ENCODE measurements at places on chromosomes 1 and 21.

- no peak for DNase-seq
Measured at GRCh38 chr1:202117898-202118371, 4.8 kb upstream of the GPR37L1 start.

DNA sequence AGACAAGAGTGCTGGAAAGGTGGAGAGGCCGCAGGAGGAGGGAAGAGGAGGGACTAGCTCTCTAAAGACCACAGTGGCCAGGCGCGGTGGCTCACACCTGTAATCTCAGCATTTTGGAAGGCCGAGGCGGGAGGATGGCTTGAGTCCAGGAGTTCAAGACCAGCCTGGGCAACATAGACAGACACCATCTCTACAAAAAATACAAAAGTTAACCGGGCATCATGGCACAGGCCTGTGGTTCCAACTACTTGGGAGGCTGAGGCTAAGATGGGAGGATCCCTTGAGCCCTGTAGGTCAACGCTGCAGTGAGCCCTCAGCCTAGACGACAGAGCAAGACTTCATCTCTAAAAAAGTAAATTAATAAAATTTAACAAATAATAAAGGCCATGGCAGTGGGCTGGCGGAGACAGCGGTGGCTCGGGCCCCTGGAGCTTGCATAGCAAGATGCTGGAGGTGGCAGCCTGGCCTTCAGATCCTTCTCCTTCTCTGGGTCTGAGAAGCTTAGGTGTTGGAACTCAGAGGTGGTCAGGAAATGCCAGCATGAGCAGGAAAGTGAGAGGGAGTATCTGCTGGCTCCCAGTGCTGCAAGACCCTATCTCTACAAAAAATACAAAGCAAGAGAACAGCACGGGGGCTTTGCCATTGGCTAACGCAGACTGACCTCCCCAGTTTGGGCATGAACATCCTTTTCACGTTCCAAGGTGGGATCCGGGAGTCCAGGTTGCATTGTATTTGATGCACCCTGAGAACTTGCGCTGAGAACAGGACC, 10.7 kb downstream of the WNT3A start:
- DNase-seq, result no peak

- no peak for DNase-seq
Measured at GRCh38 chr1:190619724-190620123, 142.1 kb upstream of the BRINP3 start.

DNA sequence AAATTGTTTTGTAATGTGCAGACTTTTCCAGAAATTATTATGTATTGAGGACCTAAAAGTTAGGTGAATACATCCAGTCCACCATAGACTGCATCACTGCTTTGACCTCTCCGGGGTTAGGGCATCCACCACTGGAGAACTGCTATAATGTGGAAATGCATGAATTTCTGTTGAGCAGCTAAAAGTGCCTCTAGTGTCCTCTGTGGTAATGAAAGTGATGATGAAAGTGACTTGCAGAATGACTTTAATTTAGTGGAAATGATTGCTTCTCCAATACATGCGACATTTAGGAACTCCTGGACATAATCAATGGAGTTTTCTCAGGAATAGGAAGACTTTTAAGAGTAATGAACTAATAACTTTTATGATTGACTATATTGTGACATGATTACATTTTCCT, 170.8 kb downstream of the LBR start:
- DNase-seq, result no peak

DNA sequence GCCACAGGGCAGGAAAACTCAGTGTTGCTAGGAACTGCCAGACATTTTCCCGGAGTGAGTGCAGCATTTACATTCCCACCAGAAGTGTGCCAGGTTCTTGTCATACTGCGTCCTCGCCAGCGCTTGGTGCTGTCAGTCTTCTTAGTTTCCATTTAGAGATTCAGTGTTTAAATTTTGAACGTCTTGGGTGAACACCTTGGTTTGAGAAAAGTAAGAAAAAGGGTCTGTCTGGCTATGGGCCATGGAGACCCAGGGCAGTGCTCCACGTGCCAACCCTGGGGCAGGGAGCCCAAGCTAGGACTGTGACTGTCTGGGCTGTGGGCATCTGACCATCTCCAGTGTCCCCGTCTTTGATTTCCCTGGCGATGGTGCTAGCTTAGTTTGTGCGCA, 16.0 kb downstream of the IBA57 start:
- DNase-seq, result no peak

DNA sequence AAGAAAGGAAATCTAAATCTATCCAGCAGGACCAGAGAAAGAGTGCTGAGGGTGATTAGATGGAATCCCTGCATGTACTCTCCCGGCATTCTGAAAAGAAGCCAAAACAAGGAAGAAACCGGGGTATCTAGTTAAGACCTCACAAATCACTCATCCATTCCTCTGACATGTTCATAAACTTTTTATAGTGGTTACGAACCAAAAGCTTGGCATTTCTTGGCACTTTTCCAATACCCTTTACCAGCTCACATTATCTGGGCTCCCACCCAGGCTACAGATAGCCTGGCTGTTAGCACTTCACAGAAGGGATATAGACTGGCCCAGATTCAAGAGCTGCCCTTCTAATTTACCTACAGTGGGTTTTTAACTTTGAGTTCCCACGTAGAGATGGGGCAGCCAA, 1.8 kb upstream of the C1orf74 start:
- no peak for DNase-seq

DNA sequence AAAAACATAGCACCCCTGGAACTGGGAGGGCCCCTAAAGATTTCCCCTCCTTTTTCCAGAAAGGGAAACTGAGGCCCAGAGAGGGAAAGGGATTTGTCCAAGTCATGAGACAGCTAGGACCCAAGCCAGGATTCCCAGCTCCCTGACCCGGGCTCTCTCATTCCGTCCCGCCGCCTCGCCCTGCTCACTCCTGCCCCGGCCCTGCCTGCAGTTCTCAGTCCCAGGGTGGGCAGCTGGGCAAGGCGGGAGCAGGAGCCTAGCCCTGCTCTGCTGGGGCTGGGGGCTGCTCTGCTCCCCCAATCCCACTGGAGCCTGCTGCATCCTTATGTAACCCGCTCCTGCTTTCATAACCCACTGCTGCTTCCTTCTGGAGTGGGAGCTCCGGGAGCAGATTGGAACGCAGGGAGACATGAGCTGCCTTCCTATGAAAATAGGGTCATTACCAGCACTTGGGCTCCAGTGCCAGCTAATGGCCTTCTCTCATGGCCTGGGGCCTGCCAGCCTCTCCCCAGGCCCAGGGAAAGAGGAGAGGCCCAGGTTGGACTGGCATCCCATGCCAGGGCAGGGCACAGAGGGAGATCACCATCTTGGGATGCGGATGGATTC, 84.5 kb downstream of the CAMK2N1 start:
- DNase-seq, result no peak

DNA sequence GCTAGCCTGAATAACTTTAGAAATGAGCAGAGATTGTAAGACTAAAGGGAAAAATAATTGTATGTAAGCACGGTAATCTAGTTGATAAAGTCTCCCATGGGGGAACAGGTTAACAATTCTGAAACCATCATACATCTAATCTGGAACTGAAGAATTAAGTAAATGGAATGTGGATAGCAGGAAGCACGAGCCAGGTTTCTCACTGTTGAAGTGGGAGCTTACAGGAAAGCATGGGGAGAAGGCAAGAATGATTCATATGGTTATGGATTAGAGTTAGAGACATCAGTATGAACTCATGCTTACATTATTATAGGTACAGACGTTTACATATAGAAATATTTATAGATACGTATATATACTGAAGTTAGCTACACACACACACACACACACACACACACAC, 83.0 kb downstream of the LEPR start:
- DNase-seq, result no peak

DNA sequence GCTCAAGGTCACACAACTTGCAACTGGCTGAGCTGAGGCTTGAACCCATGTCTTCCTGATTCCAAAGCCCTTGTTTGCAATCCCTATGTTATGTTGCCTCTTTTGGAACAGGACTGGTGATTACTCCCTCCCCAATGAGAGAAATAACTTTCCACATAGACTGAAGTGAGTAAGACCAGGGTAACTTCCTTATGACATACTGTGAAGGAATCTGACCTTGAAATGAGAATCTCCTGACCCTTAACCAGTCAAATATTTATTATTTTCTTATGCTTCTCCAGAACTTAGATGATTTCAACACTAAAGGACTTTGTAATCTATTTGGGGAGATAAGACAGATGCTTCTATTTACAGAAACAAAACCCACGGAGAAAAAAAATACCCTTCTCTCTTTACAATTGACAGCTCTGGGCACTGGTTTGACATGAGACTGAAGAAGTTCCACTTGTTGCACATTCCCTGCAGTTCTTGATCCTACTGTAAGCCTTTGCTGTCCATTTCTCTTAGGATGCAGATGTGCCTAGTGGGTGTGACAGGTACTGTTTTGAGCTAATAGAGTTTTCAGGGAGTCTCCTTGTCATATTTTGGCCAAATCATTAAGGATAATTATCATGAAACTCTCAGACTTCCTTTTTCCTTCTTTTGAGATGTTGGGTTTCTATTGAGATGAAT, 3.9 kb upstream of the RPTN start:
- DNase-seq, result no peak

- DNase-seq, result no peak
Measured at GRCh38 chr1:221672239-221672645, 69.6 kb downstream of the DUSP10 start.

DNA sequence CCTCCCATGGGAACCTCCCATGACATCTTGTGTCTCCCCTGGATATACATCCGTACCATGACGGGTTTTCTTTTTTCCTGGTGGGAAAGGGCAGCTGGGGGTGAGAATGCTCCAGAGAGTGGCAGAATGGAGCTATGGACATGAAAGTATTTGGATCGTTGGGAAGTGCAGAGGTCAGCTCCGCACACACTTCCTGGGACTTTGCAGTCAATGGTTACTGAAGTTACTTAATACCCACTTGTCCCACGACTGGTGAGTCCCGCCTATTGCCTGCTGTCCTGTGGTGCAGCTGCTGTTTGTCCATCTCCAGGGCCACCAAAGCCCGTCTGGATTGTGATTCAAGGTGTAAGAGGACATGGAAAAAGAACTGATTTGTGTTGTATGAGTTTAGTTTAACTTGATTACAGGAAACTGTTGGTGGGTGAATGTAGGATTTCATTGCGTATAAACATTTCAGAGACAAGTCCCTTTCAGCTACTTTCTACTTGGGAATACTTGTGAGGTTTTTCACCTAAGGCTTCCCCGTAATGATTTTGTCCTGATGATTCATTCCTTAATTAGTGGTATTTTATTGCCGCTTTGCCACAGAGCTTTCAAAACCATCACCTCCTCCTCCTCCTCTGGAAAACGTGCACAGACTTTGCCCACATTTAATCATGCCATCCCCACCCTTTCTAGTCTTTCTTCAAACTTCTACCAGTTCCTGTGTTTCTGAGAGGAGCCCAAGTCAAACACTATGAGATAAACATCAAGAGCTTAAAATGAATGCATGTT, 308.8 kb downstream of the KIF26B start:
- DNase-seq, result no peak

GRCh38 chr1:228047183-228047466, 35.4 kb upstream of the ARF1 start:
- no peak for DNase-seq

- DNase-seq, result no peak
Measured at GRCh38 chr1:201309416-201309815, 26.1 kb downstream of the PKP1 start.

DNA sequence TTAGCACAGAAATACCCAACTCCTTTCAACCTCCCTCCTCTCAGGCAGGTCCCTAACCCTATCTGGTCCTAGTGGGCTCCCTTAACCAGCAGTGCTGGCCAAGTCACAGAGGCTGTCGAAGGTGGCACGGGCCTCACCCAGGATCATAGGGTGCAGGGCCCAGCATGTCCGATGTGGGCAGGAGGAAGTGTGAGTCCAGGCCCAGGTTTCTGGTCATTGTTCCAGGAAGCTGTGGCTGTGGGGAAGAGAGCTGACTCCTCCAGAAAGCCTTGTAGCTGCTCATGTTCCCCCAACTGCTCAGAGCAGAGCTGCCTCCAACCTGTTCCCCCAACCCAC, 2.4 kb downstream of the CCDC17 start:
- no peak for DNase-seq

GRCh38 chr1:182283746-182284544, 107.6 kb downstream of the GLUL start:
- DNase-seq, result no peak

GRCh38 chr1:244435562-244436205, 16.0 kb downstream of the ADSS2 start:
- no peak for DNase-seq

GRCh38 chr1:150564051-150564991, 15.1 kb downstream of the MCL1 start:
- DNase-seq, result no peak

GRCh38 chr1:84539972-84540371, 33.6 kb upstream of the GNG5 start:
- DNase-seq, result no peak

- DNase-seq, result no peak
Measured at GRCh38 chr1:30253361-30253760, 470.0 kb downstream of the MATN1 start.

- DNase-seq, result no peak
Measured at GRCh38 chr1:233828480-233828879, 76.0 kb upstream of the SLC35F3 start.

GRCh38 chr1:55353707-55354620, 138.8 kb upstream of the USP24 start:
- DNase-seq, result no peak

- DNase-seq, result no peak
Measured at GRCh38 chr1:214281720-214282629, 1.0 kb downstream of the SMYD2 start.

- DNase-seq, result no peak
Measured at GRCh38 chr1:230621324-230622030, 20.8 kb upstream of the COG2 start.

DNA sequence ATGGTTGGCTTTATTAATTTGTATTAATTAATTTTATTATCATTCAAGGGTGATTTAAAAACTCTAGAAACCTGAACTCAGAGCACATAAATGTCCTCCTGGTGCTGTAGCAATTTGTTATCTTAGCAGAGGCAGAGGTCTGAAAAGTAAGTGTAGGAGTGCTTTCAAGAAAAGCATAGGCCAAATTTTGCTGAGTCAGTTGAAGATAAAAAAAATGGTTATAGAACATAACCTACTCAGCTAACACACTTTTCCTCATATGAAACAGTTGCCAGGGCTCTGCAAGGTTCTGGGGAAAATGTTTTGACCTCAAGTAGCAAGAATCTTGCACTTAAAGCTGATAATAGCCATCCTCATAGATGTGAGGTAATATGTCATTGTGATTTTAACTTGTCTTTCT, 53.5 kb upstream of the CHODL start:
- DNase-seq, result no peak

GRCh38 chr1:66351478-66351877, 182.5 kb upstream of the SGIP1 start:
- no peak for DNase-seq

GRCh38 chr1:240663169-240663879, 51.4 kb upstream of the GREM2 start:
- DNase-seq, result no peak

GRCh38 chr1:114982251-114982650, 47.4 kb upstream of the TSHB start:
- DNase-seq, result no peak

GRCh38 chr1:226063224-226063976, 884 bp downstream of the H3-3A start:
- DNase-seq, result peak; percentile 49

DNA sequence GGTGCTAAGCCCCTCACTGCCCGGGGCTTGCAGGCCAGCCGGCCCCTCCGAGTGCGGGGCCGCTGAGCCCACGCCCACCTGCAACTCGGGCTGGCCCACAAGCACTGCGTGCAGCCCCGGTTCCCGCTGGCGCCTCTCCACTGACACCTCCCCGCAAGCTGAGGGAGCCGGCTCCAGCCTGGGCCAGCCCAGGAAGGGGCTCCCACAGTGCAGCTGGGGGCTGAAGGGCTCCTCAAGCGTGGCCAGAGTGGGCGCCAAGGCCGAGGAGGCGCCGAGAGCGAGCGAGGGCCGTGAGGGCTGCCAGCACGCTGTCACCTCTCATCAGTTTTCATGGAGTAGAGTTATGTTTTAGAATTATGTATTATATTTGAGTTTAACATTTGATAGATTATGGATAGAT, 176.5 kb upstream of the FAM78B start:
- DNase-seq, result no peak
